Stimulated activated CD4-positive, alpha-beta T cell treated with anti-CD3 and anti-CD28 coated beads, Interleukin-12 subunit alpha, Interleukin-12 subunit beta, amount 100 ng/mL, for 48 hours (primary cell): ENCODE measurements at places on chromosomes 16 and 17.

DNA sequence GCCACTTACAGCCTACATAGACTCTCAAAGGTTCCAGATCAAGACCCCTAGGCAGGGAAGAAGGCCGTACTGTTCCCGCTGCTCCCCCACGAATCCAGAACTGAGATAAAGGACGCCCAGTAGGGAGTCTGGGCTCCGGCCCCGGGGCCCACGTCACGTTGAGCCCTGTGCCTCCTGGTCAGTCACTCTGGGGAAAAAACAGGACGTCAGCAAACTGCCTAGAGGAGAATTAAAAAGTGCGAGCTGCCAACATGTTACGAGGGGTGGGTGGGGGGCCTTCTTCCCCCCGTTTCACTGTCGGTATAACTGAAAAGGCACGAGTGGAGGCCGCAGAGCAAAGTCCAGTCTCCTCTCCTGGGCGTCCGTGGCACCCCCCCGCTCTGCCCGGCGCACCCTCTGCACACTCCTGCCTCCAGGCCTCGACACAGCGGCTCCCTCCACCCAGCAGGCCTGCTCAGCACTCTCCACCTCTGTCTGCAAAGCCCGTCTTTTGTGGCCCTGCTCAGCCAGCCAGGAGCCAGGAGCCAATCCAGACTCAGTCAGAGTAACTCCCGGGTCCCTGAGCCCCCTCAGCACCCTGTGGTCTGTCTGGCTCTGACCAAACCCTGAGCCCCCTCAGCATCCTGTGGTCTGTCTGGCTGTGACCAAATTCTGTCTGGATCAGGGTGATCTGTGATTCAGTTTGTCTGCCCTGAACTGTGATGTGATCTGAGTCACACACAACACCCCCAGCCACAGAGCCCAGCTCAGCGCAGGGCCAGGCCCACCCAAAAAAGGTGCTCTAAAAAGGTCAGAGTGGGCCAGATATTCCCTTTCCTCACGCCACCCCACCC lies 6.2 kb downstream of the ITGAE start:
- no peak for DNase-seq

DNA sequence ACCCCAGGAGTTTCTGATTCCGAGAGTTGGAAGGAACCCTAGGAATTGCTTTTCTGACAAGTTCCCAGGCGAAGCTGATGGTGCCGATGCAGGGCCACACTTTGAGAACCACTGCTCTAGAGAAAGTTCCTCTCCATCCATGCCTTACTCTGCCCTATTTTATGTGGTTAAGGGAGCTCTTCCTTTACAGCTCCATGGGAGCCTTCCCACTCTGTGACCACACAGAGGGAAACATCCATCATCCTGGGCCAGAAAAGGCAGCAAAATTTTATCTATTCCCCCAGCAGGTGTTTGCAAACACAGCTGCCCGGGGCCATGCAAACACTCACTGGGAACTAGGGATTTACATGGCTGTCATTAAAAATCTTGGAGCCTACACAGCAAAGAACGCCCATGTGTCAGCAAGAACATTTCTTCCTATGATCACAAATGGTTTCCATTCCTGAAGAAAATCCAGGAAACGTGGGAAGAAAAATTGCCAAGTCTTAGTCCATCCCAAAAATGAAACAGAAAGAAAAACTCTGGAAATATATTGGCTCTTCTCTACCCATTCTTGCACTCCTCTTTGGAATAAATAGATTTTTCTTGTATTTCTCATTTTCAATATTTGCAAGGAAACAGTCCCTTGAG lies 252.7 kb downstream of the PMP22 start:
- DNase-seq: no peak

- DNase-seq: no peak
Measured at GRCh38 chr16:73670836-73671820, 623.2 kb upstream of the ZFHX3 start.

DNA sequence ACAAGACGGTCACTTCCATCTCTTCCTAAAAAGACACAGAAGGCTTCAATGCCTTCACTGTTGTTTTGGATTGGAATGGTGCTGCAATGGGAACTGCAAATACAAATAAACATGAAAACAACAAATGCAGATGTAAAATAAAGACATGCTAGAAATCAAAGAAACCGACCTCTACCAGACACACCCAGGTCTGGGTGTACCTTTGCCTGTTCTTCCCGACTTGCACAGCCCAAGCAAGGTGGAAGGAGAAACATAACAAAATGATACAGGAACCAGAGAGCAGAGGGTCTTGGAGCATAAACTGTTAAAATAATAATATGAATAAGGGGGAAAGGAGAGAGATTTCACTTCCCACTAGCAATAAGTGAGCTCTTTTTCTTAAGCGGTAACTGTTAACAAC lies 17.3 kb downstream of the RFFL start:
- no peak for DNase-seq

GRCh38 chr17:45227926-45228762 lies 6.5 kb downstream of the FMNL1 start:
- DNase-seq: no peak
